Dermis blood vessel endothelial cell (primary cell): ENCODE measurements at places on chromosomes 4 and X.

DNA sequence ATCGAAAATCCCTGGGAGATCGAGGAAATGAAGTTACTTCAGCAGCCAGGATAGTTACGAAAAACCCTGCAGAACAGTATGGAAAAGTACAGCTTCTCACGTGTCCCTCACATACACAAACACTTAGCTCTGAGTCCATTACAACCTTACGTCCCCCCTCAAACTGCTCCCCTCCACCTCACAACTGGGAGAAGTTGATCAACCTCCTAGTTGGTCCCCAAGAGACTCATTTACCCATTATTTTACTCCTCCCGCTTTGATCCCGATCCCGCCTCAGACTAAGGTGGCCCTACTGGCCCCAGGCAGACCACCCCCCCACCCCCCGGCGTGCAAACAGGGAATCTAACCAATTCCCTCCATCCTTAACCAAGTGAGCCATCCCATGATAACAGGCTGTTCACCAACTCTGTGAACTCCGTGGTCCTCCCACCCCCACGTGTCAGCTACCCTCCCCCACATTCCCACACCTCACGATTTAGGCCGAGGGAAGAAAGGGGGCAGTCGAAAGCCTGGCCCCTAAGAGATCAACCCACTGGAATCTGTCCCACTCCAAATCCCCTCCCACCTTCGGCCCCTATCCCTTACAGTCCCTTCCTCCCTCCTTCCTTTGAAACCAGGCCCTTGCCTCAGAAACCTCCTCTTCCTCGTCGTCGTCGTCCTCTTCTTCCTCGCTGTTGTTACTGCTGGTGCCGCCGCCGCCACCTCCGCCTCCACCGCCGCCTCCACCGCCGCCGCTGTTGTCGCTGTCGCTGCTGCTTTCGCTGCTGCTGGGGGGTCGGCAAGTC, 755 bp downstream of the ANKRD17 start:
- peak; percentile 53 for DNase-seq

- peak; percentile 48 for DNase-seq
Measured at GRCh38 chr4:146340798-146341197, 126.5 kb downstream of the REELD1 start.

DNA sequence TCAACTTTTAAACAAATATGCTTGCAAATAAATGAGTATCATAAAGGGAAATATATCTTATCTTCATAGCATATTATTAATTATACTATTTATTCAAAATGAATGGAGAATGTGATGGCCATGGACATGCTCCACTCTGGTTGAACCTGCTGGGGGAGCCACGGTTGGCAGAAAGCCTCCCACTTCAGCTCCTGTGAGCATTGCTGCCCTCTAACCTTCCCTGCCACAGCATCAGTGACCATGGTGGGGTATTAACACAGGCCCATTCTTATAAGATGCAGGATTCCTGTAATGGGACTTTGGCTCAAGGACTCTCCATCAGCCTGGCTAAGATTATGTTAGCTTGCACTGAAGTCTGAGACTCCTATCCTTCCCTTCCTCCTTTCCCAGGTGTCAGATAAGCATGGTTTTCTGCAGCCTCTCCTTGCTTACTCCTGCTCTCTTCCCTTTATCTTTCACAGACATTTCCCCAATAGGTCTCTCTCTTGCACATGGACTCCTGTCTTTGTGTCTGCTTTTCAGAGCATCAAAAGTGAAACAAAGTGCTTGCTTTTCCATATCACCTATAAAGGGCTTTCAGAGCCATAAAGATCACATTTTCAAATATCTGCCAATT, 4.9 kb upstream of the ABRAXAS1 start:
- DNase-seq: no peak

DNA sequence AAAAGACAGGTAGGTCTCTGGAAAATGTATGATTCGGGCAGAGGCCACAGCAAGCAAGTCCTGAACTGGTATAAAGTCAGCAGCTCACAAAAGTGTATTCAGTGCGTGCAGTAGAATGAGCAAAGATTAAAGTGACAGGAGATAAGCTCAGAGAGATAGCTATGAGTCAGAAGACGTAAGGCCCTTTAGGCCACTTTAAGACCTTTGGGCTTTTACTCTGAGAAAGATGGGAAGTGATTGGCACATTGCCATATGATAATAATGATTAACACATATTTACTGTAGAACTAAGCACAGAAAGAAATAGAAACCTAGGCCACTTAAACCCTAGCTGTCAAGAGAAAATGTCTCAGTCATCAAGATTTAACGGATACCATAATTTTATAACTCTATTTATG, 51.7 kb downstream of the TBCK start:
- DNase-seq: peak; percentile 30

DNA sequence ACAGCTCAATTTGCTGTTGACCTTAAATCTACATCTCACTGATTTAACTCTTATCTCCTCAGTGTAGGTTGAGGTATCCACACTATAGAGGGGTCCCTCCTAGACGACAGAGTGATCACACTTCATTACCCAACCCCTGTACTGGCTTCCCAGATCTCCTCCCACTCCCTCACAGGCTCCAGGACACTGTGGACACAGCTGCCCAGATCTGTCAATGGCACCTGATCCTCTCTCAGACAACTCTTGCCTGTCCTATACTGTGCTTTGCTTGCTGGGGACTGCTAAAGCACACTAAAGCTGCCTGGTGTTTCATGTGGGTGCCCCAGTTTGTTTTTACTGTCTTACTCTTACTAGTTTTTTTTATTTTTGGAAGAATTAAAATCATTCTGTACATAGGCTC, 27.9 kb downstream of the RAB40AL start:
- DNase-seq: no peak

DNA sequence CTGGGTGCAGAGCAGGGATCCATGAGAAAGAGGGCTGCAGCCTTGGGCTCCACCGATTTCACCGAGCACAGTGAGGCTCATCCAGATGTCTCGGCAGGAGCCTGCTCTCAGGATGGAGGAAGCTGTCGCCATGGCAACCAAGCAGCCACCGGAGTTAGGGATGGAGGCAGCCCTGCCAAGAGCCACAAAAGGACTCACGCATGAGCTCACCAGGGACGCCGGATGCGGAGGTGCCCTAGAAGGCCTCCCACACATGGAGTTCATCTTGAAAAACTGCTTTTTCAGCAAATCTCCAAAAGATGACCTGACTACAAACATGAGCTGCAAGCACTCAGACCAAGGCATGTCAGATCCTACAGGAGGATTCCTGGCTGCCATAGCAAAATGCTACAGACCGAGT, 90.7 kb downstream of the WFS1 start:
- no peak for DNase-seq

DNA sequence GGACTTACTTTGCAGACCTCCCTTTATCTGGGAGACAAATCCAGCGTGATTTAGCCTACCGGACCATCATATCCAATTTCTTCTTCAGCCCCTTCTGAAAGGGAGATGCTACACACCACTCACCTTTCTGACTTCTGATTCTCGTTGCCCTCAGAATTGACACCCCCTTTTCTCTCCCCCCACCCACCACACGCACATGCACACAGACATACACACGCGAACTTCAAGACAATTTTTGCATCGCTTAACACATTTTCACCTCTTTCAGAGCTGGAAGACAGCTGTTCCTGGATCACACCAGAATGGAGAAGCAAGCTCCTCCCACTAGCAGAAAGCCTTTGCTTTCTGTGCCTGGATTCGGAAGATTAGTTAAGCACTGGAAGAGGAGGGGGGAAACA, 1.0 kb upstream of the SNCA start:
- DNase-seq: peak; percentile 57

DNA sequence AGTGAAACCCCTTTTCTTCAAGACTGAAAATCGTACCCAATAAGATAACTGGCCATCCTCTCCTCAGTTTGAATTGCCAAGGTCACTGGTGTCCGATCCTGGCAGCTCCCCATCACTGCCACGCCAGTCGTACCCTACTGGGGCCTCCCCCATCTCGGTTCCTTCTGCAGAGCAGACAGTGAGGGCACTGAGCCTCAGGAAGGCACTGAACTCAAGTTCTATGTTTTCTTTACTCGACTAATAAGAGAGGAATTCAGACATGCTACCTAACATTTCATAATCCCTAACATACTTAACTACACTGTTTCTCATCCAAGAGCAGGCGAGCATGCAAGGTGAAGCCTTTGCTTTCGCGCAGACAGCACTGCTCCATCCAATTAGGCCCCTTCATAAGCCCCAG, 23.4 kb downstream of the ZFYVE28 start:
- no peak for DNase-seq

GRCh38 chr4:169439244-169439643, 168.5 kb upstream of the SH3RF1 start:
- peak; percentile 15 for DNase-seq

DNA sequence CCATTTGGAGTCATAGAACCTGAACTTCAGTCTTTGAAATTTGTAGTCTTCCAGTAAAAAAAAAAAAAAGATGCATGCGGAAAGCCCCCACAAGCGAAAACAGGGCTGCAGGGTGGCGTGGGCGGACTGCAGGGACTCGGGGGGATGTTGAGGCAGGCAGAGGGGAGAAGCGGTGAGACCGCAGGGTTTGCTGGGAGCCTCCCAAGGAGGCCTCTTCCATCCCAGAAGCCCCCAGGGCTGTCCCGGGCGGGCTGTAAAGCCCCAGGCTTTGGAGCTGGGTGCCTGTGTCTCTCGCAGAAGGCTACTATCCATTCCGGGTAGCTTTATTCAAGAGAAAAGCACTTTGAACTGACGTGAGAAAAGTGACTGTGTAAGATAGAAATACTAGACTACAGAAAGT, 46.7 kb upstream of the TADA2B start:
- DNase-seq: no peak
